RCC 7860 (cell line): ENCODE measurements at places on chromosomes 5 and 9.

- no peak for DNase-seq
Measured at GRCh38 chr5:34970552-34970951, 41.2 kb downstream of the DNAJC21 start.

- no peak for DNase-seq
Measured at GRCh38 chr5:37090781-37091180, 158.4 kb downstream of the CPLANE1 start.

- DNase-seq: no peak
Measured at GRCh38 chr9:98573749-98574278, 134.9 kb downstream of the GABBR2 start.

DNA sequence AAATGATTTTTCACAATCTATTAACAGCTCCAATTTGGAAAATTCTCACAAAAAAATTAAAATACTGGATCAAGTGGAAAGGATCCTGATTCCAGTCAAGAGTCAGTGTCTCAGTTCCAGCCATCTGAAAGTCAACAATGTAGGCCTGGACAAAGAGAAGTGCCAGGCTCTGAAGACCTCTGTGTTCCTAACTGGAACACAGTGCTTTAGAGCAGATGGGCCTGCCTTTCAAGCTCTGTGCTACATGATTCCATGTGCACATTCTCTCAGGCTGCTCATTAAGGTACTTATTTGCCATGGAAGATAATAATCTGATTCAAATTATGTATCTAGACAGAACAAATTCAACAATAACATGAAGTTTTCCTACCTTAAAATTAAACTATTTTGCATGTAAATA lies 30.2 kb upstream of the ALDH1A1 start:
- no peak for DNase-seq

- no peak for DNase-seq
Measured at GRCh38 chr9:38162332-38163211, 93.5 kb upstream of the SHB start.

- DNase-seq: no peak
Measured at GRCh38 chr9:120386390-120387131, 193.4 kb downstream of the CDK5RAP2 start.

DNA sequence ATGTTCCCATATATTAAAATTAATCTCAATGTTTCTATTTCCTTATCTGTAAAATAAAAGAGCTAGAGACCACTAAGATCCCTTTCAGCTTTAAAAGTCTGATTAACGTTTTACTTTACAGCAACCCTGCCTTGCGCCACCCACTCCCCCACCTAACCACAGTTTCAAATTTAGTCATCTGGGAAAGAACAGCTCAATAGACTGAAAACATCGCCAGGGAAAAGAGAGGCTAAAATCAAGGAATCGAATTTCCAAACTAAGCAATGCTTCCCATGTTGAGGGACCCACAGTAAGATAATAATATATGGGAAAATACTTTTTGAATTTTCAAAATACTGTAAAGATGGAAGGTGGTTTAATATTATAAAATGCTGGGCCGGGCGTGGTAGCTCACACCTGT lies 6.6 kb downstream of the SAXO1 start:
- DNase-seq: no peak

- no peak for DNase-seq
Measured at GRCh38 chr5:76704131-76704663, 11.7 kb upstream of the F2R start.

DNA sequence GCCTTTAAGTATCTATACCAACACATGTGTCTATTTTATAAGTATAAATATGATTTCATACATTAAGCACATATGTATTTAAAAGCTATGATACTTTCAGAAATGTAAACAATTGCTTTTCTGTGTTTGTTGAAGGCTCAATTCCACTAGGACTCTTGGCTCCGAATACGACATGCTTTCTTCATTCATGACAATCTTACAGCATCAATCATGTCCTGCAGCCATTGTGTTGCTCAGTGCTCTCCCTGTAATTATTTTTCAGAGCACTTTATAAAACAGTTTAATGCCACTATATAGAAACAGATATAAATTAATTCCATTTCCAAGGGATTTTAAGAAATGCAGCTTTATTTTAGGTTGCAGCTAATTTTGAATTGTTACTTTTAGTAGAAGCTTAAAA lies 167.3 kb downstream of the TAF11L14 start:
- DNase-seq: no peak

DNA sequence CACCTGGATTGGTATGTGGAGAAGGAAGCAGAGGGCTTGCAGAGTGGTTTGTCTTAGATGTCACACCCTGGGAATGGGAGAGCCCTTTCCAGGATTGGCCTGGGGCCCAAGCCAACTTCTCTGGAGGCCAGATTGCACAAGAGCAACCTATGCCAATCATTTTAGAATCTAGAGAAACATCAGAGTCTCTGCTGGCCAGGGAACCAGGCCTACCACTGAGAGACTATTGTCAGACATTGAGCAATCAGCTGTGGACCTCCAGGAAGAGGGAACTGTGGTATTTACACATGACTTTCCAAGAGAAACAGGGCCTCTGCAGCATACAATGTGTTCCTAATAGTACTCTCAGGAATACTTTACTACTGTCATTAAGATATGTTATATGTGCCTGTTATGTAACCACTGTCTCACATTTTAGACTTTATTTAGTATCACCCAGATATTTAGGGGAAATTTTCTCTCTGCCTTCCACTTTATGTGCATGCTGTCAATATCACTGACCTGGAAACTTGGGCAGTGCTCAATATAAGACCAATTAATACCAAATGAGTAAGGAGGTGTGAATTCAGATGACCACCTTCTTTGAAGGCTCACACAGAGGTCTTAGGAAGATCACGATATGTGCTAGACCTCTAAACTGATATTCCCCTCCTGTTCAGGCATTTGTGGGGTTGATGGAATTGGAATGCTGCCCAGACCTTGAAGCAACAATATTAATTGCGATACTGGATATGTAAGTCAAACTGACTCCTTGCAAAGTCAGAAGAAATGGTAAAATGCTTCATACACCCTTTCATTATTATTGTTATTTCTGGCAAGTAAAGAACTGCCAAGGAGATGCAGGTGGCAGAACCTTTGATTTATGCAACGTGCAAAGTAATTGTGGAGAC lies 20.5 kb upstream of the CCL28 start:
- DNase-seq: peak; percentile 78

- no peak for DNase-seq
Measured at GRCh38 chr5:32096891-32097595, 77.1 kb downstream of the GOLPH3 start.

DNA sequence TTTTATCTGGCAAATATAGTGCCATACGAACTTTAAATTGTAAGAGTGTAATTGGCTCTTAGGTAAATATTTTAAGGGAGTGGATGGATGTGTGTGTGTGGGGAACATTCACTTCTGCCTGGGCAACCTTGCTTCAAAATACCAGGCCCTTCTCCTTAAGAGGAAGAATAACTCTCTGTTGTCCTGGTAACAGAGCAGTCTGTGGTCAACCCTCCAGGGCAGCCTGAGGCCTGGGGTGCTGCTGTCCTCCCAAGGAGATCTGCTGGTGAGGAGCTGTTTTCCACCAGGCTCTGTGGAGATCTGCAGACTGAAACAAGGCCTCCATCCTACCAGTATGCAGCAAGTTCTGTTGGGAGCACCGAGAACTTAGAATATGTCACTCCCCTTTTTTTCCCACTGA lies 325.2 kb downstream of the PSAT1 start:
- DNase-seq: no peak

GRCh38 chr5:122404018-122404417 lies 92.0 kb downstream of the SNCAIP start:
- no peak for DNase-seq

GRCh38 chr9:121322037-121322736 lies 47.9 kb downstream of the STOM start:
- DNase-seq: peak; percentile 97

- no peak for DNase-seq
Measured at GRCh38 chr5:16897284-16897704, 38.8 kb downstream of the MYO10 start.

- DNase-seq: peak; percentile 94
Measured at GRCh38 chr9:122383992-122384461, 13.2 kb downstream of the PTGS1 start.

DNA sequence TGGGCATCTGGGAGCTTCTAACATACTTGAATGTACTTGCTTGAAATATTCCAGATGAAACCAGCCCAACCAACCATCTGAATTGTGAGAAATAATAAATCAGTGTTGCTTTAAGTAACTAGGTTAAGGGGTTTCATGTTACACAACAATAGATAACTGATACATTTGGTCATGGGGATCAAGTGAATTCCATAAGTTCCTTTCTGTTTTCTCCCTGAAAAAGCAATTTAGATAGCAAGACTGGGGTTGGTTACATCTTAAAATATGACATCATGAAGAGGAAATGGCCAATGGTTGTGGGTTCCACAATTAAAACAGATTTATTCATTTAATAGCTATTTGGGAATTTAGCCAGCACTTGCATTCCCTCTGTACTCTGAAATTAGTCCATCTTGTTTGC lies 559.7 kb downstream of the TLR4 start:
- no peak for DNase-seq

DNA sequence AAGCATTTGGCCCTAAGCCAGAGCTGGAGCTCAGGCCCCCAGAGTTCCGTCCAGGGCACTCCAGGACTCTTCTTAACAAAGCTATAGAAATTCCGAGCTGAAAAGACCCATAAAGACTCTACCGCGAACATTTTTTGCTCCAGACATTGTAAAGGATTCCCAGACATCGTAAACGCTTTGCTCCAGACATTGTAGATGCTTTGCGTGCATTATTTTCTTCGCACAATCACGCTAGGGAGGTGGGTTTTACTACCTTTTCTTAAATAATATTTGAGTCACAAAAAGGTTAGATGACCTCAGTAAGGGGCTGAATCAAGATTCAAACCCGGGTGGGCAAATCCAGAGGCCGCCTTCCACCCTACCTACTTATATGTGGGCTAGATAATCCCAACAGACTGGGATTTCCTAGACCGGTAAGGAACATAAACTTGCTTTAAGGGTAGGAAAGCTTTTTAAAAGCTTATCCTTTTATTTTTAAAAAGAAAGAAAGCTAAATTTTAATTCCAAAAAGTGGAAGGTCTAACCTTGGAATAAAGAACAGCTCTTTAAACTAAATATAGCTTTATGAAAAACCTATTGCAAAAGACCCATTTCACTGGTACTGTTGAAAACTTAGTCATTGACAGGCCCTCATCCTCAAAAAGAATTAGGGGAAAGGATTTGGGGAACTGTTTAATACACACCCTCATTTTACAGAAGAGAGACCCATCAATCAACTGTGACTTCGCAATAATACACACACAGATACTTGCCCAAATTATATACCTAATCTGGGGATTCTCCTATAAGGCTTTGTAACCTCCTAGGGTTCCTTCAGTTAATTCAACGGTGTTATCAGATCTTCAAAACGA lies 822 bp upstream of the TNIP1 start:
- peak; percentile 57 for DNase-seq

DNA sequence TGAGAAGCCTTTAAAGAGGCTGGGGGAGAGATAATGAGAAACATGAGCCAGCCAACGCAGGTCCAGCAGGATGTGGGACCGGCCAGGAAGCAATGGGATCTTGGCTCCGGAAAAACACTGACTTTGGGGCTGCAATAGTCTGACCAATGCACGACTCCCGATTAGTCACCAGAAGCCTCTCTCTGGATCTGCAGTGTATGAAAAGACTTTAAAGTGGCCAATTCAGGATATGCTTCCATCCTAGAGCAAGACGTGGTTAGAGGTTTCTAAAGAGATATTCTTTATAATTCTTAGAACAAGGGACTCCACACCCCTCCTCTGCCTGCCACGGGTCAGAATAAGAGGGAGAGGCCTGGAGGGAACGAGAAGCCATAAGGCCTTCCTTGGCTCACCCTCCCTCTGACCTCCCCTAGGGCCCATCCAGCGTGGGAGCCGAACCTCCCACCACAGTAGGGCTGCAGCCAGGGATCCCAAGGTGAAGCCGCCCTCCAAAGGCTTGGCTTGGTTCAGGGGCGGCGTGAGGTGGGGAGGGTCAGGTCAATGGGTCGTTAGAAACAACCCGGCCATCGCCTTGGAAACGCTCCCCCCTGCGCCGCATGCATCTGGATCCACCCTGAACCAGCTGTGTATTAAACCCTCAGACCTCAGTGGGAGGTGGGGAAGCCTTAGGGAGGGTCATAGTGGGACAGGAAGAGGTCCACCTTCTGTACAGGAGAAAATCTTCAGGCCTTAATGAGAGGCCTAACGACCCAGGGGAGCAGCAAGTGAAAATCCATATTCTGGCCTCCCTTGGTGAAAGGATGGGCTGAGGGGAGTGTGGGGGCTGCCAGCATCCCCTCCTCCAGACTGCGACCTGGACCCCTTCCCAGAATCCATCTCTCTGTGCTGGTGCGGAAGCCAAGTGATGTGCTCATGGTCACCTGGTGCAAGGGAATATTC lies 11.1 kb downstream of the FGF1 start:
- DNase-seq: no peak

DNA sequence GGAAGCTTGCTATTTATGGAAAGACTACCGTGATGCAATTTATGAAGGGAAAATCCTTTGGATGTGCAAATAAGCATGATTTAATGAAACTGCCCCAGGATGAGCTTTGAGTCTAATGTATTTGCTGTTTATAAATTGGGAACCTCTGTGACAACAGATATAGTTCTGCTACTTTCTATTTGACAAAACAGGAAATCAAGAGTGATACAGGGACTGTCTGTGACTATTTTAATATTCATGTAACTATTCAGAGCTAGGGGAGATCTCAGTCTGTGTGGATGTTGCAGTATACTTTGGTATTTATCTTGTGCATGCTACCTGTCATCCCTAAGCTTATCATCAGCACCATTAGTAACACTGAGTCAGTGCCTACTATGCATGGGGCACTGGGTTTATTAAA lies 132.1 kb downstream of the PDZD2 start:
- no peak for DNase-seq
